ENCODE measurements at places on chromosomes 12 and 14. TPM values are rescaled to one million over a fixed set of nuclear protein-coding genes. Genes with fewer than 3 reads are reported as not detected.

RPL10L gene
- 2.5 TPM for total RNA-seq

CDC42BPB gene
- total RNA-seq, result 67.9 TPM

AICDA gene
- total RNA-seq, result not detected

RTL1 gene
- not detected for total RNA-seq

TMTC1 gene
- 3.3 TPM for total RNA-seq

BCAT1 gene
- total RNA-seq, result 4.2 TPM

AHNAK2 gene
- 5.1 TPM for total RNA-seq

CDCA3 gene
- 63.7 TPM for total RNA-seq

CATSPERB gene
- total RNA-seq, result 2.9 TPM

EPYC gene
- not detected for total RNA-seq

IRAK4 gene
- total RNA-seq, result 17.3 TPM

DIP2B gene
- 36.8 TPM for total RNA-seq

RD3L gene
- total RNA-seq, result not detected

DIO2 gene
- total RNA-seq, result 1.9 TPM

BATF gene
- 0.77 TPM for total RNA-seq

SLC8B1 gene
- 34.3 TPM for total RNA-seq

KLRC1 gene
- total RNA-seq, result 1.0 TPM

SENP1 gene
- total RNA-seq, result 14.9 TPM
